Breast epithelium (tissue), 4 donors: ENCODE measurements at places on chromosomes 4 and X.

- no peak overlapping the region for H3K27ac ChIP-seq
- peaks cover 64% of the 10 kb centered on the region for H3K27me3 ChIP-seq
- DNase-seq = no peak
- no peaks in the 10 kb centered on the region for H3K36me3 ChIP-seq
- no peaks in the 10 kb centered on the region for H3K4me1 ChIP-seq
- no peak overlapping the region for H3K4me3 ChIP-seq
Observed at GRCh38 chrX:68945081-68945602, 116.3 kb downstream of the EFNB1 start.

DNA sequence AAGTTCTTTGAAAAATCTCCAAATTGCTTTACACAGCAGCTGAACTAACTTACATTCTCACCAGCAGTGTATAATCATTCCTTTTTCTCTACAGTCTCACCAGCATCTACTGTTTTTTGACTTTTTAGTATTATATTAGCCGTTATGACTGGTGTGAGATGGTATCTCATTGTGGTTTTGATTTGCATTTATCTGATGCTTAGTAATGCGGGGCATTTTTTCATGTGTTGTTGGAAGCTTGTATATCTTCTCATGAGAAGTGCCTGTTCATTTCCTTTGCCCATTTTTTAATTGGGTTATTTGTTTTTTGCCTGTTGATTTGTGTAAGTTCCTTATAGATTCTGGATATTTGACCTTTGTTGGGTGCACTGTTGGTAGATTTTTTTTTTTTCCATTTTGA is 931.7 kb downstream of the CENPC start:
- no peaks in the 10 kb centered on the region for H3K36me3 ChIP-seq
- H3K4me1 ChIP-seq = no peaks in the 10 kb centered on the region

DNA sequence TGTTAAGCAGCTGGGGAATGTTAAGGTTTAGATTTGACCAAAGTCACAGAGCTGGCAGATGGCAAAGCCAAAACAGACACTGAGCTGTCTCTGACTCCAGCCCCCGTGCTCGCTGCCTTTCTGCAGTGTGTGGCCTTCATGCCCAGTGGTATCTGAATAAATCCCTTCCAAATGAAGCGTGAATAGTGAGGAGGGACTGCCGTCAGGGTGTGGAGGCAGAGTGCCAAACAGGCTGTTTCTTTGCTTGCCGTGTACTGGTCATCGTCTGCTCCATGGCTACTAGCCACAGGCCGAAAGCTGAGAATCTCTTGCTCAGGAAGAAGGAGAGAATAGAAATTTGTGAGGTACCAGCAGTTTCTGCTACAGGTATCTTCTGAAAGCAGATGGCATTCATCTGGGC is 19.7 kb downstream of the PRIMPOL start:
- no peak for DNase-seq
- H3K4me3 ChIP-seq = no peak overlapping the region
- no peaks in the 10 kb centered on the region for H3K27me3 ChIP-seq

- DNase-seq = no peak
- no peaks in the 10 kb centered on the region for H3K27me3 ChIP-seq
- no peak overlapping the region for H3K27ac ChIP-seq
- H3K4me3 ChIP-seq = no peak overlapping the region
- no peaks in the 10 kb centered on the region for H3K36me3 ChIP-seq
- no peaks in the 10 kb centered on the region for H3K4me1 ChIP-seq
Observed at GRCh38 chr4:136441629-136442282, 1090.5 kb downstream of the PCDH18 start.
